NCI-H2081 treated with DMSO at 0.1 percent for 48 hours (cell line): ENCODE measurements at places on chromosomes 13 and 19.

DNA sequence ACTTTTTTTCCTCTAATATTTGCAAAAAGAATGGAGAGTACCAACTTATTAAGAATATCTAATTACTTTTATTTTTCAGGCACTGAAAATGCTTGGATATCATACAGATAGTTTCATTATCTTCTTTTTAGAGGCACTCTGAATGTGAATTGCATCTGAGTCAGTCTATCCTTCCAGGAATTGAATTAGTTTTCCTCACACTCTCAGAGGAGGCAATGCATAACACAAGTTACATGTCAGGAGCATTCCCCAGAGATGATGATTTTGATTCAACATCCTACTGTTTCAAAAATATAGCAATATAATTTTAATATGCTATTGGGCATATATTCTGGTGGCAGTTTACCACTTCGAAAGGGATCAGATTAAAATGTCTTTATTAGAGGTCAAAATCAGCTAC lies 1315.4 kb downstream of the PCDH9 start:
- DNase-seq = no peak

- DNase-seq = no peak
Measured at GRCh38 chr13:113552079-113552478, 32.5 kb upstream of the TFDP1 start.

DNA sequence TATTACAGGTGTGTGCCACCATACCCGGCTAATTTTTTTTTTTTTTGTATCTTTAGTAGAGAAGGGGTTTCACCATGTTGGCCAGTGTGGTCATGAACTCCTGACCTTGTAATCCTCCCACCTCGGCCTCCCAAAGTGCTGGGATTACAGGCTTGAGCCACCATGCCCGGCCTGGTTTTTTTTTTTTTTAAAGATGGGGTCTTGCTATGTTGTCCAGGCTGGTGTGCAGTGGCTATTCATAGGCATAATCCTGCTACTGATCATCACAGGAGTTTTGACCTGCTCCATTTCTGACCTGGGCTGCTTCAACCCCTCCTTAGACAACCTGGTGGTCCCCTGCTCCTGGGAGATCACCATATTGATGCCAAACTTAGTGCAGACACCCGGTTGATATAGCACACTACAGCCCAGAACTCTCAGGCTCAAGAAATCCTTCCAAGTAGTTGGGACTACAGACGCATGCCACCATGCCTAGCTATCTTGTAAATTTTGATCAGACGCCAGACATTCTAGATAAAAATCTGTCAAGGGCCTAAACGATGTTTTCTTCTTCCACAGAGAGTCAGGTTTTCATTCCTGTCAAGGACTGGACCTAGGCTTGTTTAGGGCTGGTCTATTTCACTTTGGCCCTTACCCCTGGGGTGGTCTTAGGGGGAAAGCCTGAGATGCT lies 9.5 kb downstream of the PLAUR start:
- DNase-seq = no peak

GRCh38 chr19:43687660-43687997 lies 17.7 kb upstream of the PLAUR start:
- no peak for DNase-seq

GRCh38 chr19:48705431-48705830 lies 9.7 kb downstream of the FUT2 start:
- no peak for DNase-seq

DNA sequence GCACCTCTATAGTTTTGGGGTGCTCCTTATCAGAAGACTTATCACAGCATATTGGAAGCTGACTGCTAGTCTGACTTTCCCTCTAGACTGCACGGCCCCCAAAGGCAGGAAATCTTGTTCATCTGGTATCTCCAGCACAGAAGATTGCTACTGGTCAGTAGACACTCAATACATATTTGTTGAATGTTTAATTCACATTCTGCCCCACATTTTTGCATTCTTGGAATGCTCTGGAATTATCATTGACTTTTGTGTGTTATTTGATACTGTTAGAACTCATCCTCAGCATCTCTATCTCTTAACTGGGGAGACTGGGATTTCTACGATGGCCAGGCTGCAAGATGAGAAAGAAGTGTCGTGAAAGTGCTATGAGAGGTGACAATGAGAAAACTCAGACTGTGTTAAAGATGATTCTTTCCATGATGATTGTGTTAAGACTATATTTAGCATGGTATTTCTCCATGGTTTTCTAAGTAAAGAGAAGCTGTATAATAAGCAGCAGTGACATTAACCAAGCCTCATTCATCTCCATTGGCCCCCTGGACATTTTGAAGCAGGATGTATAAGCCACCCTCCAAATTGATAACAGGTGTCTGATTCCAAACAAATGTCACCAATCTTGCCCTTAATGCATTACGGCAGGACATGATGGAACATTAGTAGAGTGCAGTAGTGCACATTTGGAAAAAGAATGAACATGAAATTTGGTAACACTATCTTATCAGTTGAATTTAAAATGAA lies 440.9 kb downstream of the RFC3 start:
- DNase-seq = no peak

- no peak for DNase-seq
Measured at GRCh38 chr19:616747-617526, 16.4 kb downstream of the POLRMT start.

- peak; percentile 91 for DNase-seq
Measured at GRCh38 chr13:111853721-111854120, 213.2 kb upstream of the SOX1 start.

GRCh38 chr19:28502879-28503734 lies 709.8 kb downstream of the UQCRFS1 start:
- DNase-seq = no peak

DNA sequence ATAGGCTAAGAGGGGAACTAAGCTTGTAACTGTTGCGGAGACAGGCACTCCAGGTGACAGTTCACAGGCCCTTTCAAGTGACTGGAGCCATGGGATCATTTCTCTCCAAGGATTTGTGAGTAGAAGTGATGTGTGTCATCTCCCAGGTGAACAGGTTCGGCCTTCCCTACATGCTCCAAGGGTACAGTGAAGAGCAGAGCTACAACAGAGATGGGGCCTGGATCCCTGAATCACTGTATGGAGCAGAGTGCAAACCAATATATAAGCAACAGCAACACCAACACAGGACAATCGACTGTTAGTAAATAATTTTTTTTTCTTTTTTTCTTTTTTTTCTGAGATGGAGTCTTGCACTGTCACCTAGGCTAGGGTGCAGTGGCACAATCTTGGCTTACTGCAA lies 15.0 kb downstream of the ZSCAN18 start:
- DNase-seq = no peak

DNA sequence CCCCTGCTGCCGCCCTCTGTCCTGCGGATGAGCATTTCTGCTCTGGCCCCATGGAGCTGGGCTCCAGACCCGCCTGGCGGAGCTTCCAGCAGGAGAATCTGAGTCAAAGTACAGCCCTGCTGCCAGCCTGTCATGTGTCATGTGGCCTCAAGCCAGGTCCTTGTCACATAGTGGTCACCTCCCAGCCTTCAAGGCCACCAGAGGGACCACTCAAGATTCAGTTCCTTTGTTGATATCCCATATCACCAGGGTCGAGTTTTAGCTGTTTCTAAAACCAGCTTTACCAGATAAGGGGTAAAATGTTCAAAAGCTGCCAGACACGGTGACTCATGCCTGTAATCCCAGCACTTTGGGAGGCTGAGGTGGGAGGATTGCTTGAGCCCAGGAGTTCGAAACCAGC lies 13.4 kb downstream of the THOP1 start:
- DNase-seq = no peak

DNA sequence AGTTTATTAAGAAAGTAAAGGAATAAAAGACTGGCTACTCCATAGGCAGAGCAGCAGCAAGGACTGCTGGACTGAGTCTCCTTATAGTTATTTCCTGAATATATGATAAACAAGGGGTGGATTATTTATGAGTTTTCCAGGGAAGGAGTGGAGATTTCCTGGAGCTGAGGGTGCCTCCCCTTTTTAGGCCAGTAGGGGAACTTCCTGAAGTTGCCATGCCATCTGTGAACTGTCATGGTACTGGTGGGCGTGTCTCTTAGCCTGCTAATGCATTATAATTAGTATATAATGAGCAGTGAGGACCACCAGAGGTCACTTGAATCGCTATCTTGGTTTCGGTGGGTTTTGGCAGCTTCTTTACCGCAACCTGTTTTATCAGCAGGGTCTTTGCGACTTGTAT lies 13.5 kb downstream of the ZSCAN5A start:
- no peak for DNase-seq

GRCh38 chr13:92896842-92897241 lies 329.8 kb upstream of the GPC6 start:
- DNase-seq = no peak

GRCh38 chr19:1746401-1747284 lies 6.7 kb upstream of the ONECUT3 start:
- no peak for DNase-seq

DNA sequence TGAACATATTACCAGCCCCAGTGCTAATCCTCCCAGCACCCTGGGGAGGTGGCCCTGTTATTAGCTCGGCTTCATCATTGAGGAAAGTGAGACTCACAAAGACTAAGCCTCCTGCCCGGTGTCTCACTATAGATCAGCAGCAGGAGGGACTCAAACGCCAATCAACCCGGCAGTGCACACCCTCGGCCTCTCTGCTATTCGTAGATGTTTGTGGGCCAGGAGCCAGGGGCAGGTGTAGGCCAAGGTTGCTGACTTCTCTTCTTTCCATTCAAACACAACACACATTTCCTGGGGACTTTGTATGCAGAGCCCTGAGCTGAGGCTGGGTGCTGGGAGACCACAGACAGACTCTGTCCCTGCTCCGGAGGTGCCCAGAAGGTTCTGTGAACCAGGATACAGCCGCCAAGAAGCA lies 9.4 kb upstream of the SBK3 start:
- no peak for DNase-seq

- no peak for DNase-seq
Measured at GRCh38 chr13:49113526-49114286, 106.4 kb upstream of the MLNR start.

GRCh38 chr19:35432911-35433310 lies 15.1 kb upstream of the FFAR2 start:
- DNase-seq = no peak

GRCh38 chr13:95689582-95689926 lies 12.6 kb downstream of the DNAJC3 start:
- no peak for DNase-seq

- no peak for DNase-seq
Measured at GRCh38 chr19:4870025-4870700, 2.7 kb upstream of the PLIN3 start.

- no peak for DNase-seq
Measured at GRCh38 chr19:37874784-37875183, 31.6 kb downstream of the WDR87 start.

- no peak for DNase-seq
Measured at GRCh38 chr19:41575998-41576397, at the start of gene CEACAM21. CEACAM21 (plus strand) TSS chr19:41576166; CDS start chr19:41576275, 109 bp downstream.

- DNase-seq = no peak
Measured at GRCh38 chr13:31835932-31836331, 96.6 kb downstream of the RXFP2 start.

DNA sequence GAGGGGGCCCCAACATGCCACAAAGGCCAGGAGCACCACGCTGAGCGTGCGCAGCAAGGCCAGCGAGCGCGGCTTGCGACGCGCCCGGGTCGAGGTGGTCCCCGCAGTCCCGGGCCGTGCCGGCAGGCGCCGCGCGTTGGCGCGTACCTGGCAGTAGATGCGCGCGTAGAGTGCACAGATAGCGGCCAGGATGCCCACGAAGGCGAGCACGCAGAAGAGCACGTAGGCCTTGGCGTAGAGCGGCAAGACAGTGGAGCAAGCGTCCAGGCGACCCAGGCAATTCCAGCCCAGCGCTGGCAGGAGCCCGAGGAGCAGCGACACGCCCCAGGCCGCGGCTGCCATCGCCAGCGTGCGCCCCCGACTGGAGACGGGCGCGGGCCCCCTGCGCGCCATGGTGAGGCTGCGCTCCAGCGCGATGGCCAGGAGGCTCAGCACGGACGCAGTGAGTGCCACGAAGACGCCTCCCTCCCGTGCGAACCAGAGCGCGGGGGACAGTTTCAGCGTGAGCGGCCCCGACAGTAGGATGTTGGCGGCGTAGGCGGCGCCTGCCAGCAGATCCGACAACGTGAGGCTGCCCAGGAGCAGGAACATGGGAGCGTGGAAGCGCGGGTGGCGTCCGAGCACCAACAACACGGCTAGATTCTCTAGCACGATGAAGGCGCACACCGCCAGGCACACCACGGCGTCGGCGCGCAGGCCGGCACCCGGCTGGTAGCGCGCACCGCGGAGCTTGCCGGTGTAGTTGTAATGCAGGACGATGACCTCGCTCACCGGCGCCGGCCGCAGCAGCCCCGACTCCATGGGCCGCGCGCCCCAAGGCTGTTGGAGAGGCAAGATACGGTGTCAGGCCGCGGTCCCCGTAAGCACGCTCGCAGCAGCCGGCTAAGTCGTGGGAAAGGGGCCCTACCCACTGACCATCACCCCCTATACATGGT lies 2.8 kb downstream of the S1PR5 start:
- DNase-seq = no peak

GRCh38 chr13:23558675-23559536 lies 11.3 kb upstream of the TNFRSF19 start:
- DNase-seq = no peak

GRCh38 chr19:14318873-14319272 lies 62.4 kb upstream of the ADGRE5 start:
- DNase-seq = no peak

GRCh38 chr13:23792680-23793079 lies 96.5 kb downstream of the MIPEP start:
- no peak for DNase-seq

- peak; percentile 69 for DNase-seq
Measured at GRCh38 chr19:55452749-55453346, 8.6 kb downstream of the ISOC2 start.

- DNase-seq = no peak
Measured at GRCh38 chr13:74450964-74451363, 316.8 kb upstream of the KLF12 start.

- DNase-seq = peak; percentile 38
Measured at GRCh38 chr19:48588670-48589401, 17.7 kb upstream of the SPACA4 start.

DNA sequence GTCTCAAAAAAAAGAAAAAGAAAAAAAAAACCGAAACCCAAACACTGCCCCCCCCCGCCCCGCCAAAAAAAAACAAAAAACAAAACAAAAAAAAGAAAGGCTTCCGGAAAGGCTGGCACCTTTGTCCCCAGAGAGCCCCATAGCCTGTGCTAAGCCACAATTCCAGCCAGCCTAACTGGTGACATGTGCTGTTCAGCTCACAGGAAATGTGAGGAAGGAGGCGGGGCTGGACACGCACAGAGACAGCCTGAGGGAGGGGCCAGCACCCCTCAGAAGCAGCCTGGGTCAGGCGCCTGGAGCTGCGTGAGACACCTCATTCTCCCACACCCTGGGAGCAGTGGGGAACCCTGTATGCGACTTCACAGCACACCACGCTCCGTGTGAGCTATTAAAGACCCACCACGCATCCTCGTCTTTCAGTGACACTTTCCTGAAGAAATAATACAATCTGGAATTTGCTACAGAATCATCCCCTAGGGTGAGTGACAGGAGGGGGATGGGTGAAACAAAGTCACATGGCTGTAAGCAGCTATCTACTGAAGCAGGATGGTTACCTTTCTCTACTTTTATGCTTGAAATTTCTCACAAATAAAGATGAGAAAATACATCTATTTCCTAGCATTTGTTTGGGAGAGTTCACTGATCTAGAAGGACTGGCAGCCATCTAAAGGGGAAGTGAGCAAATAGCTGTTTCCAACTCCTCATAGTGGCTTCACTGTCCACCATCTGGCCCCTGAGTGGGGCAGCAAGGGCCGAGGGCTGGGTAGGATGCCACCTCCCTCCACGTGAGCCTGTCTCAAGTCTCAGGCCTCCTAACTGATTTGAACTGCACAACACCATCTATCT lies 12.3 kb upstream of the SLC35E1 start:
- DNase-seq = peak; percentile 1

GRCh38 chr19:51139299-51140014 lies 2.6 kb upstream of the SIGLEC7 start:
- no peak for DNase-seq
